ENCODE measurements at places on chromosomes 12 and 14.

DNA sequence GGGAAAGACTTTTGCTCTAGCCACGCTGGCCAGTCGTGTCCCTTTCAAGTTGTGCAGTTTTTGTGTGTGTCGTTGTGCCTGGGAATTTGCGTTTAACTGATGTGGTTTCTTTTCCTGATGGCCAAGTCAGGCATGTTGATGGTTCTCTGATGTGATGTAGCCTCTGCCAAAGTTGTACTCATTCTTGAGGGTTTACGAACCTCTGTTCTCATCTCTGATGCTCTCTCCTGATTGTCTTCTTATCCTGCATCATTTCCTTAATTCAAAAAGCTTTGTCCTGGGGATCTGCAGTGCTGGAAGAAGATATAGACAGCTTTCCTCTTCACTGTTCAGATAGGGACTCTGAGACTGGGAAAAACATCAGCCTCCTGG, 25.4 kb downstream of the CD9 start:
- no peak for DNase-seq

DNA sequence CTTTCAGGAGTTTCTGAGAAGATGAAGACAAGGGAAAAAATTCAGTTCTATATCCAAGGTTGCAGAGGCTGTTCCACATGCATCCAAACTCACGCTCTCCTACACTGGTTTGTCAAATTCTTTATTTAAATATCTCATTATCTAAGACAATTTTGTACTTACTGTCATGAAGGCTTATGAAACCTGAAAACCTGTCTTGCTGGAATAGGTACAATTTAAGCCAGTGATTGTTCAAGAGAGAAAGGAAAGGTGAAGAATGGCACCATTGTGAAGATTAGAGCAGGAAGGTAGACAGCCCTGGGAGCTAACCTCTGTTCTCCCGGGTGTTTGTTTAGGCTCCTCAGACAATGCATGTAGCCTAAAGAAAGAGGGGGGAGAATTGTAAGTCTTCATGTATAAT, 315.1 kb upstream of the PRKD1 start:
- no peak for DNase-seq

DNA sequence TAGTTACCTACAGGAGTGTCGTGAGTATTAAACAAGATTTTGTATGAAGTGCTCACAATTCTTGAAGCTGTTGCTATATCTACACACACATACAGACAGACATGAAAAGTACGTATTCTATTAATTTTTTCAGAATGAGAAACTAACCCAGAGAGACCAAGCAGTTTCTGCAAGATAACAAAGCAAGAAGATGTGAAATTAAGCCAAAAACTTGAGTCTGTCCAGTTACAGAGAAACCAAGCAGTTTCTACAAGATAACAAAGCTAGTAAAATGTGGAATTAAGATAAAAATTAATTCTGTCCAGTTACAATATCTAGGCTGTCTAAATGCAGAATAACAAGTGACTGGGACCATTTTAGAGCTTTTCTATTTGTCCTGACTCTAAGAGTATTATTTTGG, 132.4 kb downstream of the ALG10B start:
- DNase-seq = no peak

DNA sequence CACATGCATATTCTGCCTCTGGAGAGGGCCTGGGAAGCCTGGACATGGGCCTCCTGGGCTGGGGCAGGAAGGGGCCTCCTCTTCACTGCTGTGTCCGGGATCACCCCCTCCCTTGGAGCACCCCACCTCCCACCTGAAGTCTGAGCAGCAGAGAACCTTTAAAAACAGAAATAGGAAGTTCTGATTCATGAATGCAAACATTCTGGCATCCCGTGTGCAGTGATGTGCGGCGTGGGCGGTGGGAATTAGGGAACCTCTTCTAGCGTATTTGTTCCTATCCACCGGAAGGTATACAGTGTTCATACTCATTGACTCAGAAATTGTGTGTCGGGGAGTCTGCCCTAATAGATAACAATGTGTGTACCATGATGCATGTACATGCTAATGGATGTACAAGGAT, 46.2 kb downstream of the C14orf132 start:
- DNase-seq = no peak

GRCh38 chr14:30893819-30894218, 19.5 kb downstream of the COCH start:
- no peak for DNase-seq

GRCh38 chr14:29123017-29123416, 356.4 kb downstream of the FOXG1 start:
- no peak for DNase-seq

- no peak for DNase-seq
Observed at GRCh38 chr12:54352891-54353874, 11.1 kb downstream of the GPR84 start.

GRCh38 chr12:83404521-83404920, 717.8 kb downstream of the TMTC2 start:
- no peak for DNase-seq

DNA sequence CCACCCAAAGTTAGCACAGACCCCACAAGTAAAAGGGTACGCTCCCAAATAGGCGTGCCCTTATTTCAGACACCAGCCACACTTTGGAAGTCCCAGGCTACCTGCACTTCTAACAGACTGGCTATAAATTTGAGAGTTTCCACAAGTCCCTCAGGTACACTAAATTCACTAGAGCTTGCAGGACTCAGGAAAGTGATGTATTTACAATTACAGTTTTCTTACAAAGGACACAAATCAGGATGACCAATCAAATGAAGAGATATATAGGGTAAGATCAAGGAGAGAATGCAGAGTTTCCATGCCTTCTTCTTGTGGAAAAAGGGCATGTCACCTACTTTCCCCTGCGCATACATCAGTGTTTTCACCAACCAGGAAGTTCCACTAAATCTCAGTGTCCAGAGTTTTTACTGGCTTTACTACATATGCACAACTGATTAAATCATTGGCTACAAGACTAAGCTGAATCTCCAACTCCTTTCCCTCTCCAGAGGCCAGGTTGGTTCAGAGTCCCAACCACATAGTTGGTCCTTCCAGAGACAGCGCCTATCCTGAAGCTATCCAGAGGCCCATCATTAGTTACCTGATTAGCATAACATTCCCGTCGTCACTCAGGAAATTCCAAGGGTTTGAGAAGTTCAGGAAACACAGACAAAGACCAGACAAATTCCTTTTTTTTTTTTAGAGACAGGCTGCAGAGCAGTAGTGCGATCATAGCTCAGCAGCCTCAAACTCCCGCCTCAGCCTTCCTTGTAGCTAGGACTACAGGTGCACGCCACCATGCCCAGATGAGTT, 84.2 kb downstream of the DENND5B start:
- no peak for DNase-seq

DNA sequence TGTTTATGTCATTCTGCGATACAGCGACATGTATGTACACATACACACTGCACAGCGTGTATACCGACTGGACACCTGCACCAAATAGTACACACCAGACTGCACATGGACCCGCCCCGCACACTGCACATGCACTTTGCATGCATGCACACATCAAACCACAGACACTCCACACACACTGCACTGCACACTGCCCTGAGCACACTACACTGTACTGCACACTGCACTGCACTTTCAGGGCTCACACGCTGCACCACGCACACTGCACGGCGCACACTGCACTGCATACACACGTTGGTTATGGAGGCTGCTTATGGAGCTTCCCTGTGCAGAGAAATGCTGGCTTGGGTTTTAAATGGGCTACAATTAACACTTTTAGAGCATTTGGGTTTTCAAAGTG, 1.6 kb downstream of the PAPLN start:
- DNase-seq = no peak

- DNase-seq = no peak
Observed at GRCh38 chr14:80608563-80608962, 333.0 kb downstream of the CEP128 start.

GRCh38 chr14:104820669-104821228, 19.8 kb downstream of the ZBTB42 start:
- DNase-seq = no peak

GRCh38 chr12:6229224-6230218, 29.3 kb downstream of the CD9 start:
- DNase-seq = no peak

GRCh38 chr14:80930095-80930494, 11.4 kb downstream of the CEP128 start:
- no peak for DNase-seq

DNA sequence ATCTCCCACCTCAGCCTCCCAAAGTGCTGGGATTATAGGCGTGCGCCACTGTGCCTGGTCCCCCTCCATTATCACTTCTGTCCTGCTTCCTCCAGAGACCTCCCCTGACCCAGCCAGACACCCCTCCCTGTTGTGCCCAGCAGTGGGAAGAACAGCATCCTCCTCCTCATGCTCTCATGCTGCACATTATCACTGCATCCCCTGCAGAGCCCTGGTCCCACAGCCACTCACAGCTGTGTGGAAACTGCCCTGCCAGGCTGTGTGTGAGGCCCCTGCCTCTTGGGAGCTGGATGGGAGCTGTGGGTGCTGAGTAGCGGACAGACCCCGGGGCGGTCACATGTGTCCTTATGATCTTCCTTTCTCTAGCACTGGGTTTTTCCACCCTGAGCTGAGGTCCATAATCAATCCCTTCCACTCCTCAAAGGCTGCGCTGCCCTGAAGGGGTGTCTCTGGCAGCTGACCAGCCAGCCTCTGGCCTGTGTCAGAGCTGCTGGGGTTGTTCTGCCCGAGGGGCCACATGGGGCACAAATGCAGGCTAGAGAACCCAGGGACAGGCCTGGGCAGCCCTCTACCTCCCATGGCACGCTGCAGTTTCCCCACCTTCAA, 9.2 kb downstream of the HIP1R start:
- DNase-seq = no peak

DNA sequence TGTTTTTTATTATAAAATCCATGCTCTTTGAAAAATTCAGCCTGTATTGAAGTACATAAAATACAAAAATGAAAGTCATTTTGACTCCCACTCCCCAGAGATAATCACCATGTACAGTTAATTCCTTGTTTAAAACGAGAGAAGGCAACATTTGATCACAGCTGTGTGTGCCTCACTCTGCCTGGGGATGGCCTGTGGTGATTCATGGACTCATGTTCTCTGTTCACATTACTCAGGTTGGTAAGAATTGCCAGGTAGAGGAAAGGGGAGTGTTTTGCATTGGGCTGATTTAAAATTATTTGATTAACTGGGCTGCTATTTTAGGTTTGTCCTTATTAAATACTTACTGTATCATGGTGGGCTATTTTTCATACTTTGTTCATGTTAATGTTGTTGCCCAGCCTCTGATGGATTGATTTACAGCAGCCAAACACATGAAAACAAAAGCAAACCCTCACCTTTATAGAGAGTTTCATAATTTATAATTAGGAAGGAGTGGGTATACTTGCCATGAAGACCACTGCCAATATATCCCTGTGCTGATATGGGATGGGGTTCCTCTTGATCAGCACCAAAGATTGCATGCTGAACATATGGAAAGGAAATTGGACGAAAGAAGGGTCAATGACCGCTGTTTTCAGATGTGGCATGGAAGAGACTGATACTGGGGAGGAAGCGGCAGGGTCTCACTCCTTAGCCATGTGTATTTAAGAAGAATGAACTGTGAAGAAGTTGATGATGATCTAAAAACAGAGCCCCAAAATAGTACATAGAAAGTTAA, 3.0 kb downstream of the ZBTB1 start:
- no peak for DNase-seq

- no peak for DNase-seq
Observed at GRCh38 chr12:119920064-119920463, 42.9 kb upstream of the CIT start.

DNA sequence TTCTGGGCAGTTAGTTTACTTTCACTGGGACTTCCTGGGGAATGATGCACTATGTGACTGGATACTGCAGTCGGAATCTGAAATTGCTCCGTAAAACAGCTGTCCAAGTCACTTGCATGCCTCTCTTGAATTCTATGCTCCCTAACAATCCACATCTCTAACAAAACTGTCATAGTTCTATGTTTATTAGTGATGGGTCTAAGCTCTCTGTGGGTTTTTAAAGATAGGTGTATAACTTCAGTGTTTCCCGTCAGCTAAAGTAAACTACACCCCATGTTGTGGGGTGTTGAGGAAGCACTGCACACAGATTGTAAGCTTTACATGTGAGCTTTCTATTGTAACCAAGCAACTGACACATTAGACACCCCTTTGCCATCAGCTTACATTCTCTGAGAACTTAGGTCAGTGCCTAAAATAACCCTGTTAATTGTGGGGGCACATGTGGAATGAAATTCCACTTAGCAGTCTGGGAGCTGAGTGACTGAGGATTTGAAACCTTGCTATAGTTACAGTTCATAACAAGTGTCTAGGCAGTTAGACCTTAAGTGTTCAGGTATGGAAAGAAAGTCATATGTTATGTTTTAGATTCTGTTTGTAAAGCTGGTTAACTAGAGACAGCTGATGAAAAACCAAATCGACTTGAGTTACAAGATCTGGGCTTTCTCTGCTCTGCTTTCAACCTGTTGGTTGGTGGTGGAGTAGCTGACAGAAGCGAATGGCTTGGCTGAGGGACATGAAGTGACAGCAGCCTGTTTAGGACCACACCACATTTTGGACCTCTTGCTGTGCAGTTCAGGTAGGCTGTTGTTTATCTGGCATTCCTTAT, 165.7 kb downstream of the AKAP6 start:
- no peak for DNase-seq

DNA sequence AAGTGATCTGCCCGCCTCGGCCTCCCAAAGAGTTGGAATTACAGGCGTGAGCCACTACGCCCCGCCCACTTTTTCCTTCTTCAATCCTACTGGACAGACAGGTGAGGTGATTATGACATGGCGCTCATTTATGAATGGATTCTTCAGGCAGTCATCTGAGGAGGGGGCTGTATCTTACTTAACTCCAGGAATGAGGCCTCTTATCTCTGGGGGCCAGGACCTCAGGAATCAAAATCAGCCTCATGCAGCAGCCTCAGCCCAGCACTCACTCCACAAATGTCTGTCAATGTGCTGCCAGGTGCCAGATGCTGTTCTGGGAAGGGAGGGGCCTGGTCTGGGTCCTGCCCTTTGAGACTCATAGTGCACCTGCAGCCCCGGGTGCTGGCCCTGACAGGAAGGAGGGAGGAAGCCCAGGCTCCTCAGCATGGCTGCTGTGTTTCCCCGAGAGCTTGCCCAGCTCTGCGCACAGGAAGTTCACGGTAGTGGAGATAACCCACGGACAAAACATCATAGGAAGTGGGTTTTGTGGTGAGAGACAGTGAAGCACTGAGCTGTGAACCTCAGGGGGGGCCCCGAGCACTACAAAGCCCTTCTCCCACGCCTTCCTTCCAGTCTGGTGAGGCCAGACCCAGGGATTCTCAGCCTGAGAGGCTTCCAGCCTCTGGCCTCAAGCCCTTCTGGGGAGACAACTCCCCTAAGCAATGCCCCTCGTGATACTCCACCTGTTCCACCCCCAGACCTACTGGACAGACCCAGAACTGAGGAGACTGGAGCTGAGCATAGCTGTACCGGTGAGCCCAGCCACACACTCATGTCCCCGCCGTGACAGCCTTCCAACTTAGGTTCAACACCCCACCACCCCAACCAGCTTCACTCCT, 22.3 kb downstream of the GALNT6 start:
- peak; percentile 97 for DNase-seq

DNA sequence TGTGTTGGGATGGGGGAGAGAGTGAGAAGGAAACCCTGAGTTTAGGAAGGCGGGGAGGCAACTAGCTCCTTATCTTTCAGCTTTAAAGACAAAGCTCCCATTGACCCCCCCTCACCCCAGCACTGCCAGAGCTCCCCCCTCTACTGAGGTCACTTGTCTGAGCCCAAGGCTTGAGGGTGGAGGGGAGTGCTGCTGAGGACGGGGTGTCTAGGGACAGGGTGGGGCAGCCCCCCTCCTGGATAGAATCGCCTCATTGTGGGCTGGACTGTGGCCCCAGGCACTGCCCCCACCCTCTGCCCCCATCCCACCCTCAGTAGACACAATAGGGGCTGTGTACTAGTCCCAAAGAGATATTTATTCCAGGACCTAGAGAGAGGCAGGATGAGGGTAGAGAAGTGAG, 3.0 kb downstream of the ERBB3 start:
- DNase-seq = no peak

Data from stimulated activated naive B cell treated with anti-CD40 and anti-IgM and Interleukin-4, amounts not matched to agents 10 μg/mL and 1 μg/mL and 100 μg/mL, for 72 hours (primary cell).